Right renal pelvis (tissue), 4 donors: ENCODE measurements at places on chromosomes 5 and 9. TPM values are rescaled to one million over a fixed set of nuclear protein-coding genes. Genes with fewer than 3 reads are reported as not detected.

DNA sequence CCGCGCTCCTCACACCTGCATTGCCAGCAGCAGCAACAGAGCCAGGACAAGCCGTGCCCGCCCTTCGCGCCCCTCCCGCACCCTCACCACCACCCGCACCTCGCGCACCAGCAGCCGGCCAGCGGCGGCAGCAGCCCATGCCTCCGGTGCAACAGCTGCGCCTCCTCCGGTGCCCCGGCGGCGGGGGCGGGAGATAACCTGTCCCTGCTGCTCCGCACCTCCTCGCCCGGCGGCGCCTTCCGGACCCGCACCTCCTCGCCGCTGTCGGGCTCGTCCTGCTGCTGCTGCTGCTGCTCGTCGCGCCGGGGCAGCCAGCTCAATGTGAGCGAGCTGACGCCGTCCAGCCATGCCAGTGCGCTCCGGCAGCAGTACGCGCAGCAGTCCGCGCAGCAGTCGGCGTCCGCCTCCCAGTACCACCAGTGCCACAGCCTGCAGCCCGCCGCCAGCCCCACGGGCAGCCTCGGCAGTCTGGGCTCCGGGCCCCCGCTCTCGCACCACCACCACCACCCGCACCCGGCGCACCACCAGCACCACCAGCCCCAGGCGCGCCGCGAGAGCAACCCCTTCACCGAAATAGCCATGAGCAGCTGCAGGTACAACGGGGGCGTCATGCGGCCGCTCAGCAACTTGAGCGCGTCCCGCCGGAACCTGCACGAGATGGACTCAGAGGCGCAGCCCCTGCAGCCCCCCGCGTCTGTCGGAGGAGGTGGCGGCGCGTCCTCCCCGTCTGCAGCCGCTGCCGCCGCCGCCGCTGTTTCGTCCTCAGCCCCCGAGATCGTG lies 517 bp downstream of the KCNN2 start:
- no peak for DNase-seq

DNA sequence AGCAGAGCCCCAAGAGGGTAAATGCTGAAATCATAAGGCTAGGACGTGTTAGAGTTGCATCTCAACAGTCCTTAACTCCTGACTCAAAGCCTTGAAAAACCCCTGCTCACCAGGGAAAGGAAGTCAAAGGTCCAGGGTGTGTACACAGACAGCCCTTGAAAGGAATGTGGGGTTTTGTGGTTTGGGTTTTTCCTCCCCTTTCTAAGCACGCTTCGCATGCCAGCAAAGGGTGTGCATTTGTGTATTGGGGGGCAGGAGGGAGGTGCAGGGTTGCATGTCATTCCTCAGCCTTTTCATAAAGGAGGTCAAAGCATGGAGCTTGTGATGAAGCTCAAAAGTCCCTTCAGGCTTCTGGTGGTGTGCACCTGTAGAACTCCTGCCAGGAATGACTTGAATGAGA lies 17.3 kb upstream of the XPA start:
- no peak for DNase-seq

GRCh38 chr5:100780376-100780870 lies 122.7 kb downstream of the ST8SIA4 start:
- no peak for DNase-seq

GRCh38 chr9:108049671-108050494 lies 560.3 kb upstream of the KLF4 start:
- no peak for DNase-seq

DNA sequence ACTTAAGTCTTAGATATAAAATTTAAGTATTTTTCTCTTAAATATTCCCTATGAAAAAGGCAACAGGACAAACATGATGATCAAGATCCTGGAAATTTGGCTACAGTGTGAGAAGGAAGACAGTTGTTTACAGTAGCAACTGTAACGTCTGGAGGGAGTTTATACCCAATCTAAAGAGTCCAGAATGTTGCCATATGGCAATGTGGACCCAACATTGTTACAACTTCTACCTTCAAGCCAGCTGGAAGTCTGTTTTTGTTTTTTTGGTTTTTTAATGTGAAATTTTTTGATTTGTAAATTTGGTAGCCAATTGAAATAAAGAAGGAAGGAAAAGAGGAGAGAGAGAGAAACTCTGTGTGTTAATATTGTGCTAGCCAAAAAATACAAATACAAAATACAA lies 233.4 kb downstream of the CHSY3 start:
- no peak for DNase-seq

DNA sequence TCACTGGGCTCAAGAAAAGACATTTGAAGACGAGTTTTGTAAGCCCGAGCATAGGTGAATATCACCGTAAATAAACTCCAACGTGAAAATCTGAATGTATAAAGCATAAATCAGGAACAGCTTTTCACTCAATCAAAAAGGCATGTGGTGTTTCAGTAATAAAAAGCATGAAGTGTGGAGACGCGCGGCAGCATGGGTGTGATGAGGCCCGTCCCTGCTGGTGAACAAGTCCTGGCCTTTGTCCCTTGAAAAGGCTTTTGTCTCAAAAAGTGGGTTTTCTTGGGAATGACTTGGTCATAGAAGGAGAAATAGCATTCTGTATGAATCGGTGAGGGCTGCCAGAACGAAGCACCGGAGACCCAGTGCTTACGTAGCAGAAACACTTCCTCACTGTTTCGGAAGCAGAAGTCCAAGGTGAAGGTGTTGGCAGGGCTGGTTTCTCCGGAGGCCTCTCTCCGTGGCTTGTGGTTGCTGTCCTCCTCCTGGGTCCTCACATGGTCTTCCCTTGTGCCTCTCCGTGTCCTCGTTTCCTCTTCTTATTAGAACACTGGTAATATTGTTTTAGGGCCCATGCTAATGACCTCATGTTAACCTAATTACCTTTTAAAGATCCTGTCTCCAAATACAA lies 24.9 kb downstream of the ROPN1L start:
- DNase-seq, result no peak

CKS2 gene
- 90.0 TPM for polyA plus RNA-seq

MCTP1 gene
- 7.3 TPM for polyA plus RNA-seq
